Activated naive CD4-positive, alpha-beta T cell treated with anti-CD3 and anti-CD28 coated beads for 36 hours (primary cell): ENCODE measurements at places on chromosomes 6 and 20. TPM values are rescaled to one million over a fixed set of nuclear protein-coding genes. Genes with fewer than 3 reads are reported as not detected.

- DNase-seq: no peak
- no peaks in the 10 kb centered on the region for H3K36me3 ChIP-seq
- no peaks in the 10 kb centered on the region for H3K27me3 ChIP-seq
- H3K27ac ChIP-seq: no peak overlapping the region
- H3K4me1 ChIP-seq: no peaks in the 10 kb centered on the region
These were observed 214.1 kb downstream of the COL12A1 start for GRCh38 chr6:74991573-74992332.

- H3K27me3 ChIP-seq: no peaks in the 10 kb centered on the region
- no peak overlapping the region for H3K4me3 ChIP-seq
- no peak for DNase-seq
- no peak overlapping the region for H3K27ac ChIP-seq
- H3K36me3 ChIP-seq: peaks cover 5% of the 10 kb centered on the region
These were observed 657.6 kb downstream of the PRKN start for GRCh38 chr6:162069995-162070394.

ELOVL2 gene
- not detected for total RNA-seq

DNA sequence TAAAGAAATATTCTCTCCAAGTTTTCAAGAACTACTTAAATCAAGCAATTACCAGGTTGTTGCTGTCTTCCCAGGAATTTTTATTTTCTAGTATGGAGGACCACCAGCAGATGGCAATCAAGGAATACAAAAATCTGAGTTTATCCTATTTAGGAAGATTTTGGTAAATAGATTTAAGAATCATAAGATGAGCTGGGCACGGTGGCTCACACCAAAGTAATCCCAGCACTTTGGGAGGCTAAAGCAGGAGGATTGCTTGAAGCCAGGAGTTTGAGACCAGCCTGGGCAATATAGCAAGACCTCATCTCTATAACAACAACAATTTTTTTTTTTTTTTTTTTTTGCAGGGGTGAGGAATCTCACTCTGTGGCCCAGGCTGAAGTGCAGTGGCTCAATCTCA, 19.3 kb upstream of the SEC63 start:
- no peaks in the 10 kb centered on the region for H3K4me1 ChIP-seq
- no peaks in the 10 kb centered on the region for H3K36me3 ChIP-seq
- no peak for DNase-seq
- no peaks in the 10 kb centered on the region for H3K27me3 ChIP-seq

DNA sequence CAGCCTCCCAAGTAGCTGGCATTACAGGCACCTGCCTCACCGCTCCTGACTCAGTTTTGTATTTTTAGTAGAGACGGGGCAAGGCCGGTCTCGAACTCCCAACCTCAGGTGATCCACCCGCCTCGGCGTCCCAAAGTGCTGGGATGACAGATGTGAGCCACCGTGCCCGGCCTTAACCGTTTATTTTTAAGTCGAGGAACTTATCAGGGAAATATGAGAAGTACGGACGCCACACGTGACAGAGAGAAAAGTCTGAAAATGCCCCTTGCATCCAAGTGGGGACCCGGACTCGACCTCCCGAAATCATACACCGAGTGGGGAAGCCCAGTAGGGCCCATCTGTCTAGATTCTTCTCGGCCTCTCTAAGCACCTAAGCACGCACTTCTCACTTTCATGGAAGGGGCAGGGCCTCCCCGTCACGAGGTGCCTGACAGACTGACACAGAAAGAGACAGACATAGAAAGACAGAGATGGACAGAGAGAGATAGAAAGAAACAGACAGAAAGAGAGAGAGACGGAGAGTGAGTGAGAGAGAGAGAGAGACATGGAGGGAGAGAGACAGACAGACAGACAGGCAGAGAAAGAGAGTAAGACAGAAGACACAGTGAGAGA, 756.5 kb upstream of the DEFB115 start:
- H3K4me3 ChIP-seq: no peak overlapping the region
- H3K4me1 ChIP-seq: no peaks in the 10 kb centered on the region
- DNase-seq: no peak
- H3K27ac ChIP-seq: no peak overlapping the region
- no peaks in the 10 kb centered on the region for H3K36me3 ChIP-seq
- H3K27me3 ChIP-seq: no peaks in the 10 kb centered on the region

DNA sequence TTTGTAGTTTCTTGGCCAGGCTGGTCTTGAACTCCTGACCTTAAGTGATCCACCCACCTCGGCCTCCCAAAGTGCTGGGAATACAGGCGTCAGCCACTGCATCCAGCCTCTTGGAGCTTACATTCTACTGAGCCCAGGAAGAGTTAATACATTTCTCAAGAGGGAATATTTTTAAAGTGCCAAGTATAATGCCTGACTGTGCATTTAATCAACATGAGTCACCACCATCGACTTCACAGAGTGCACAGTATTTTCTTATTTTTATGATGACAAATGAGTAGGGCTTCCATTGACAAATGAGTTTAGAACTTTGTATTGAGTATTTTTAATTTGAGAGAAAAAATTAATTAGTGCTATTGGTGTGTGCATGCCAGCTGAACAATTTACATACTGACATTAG, 72.2 kb downstream of the SASH1 start:
- H3K4me1 ChIP-seq: no peaks in the 10 kb centered on the region
- peaks cover 6% of the 10 kb centered on the region for H3K27me3 ChIP-seq
- no peaks in the 10 kb centered on the region for H3K36me3 ChIP-seq
- no peak overlapping the region for H3K4me3 ChIP-seq
- no peak overlapping the region for H3K27ac ChIP-seq
- DNase-seq: no peak

GRCh38 chr20:62598761-62599194, 43.5 kb upstream of the SLCO4A1 start:
- peaks cover 19% of the 10 kb centered on the region for H3K4me1 ChIP-seq
- no peak overlapping the region for H3K4me3 ChIP-seq
- no peak overlapping the region for H3K27ac ChIP-seq
- H3K27me3 ChIP-seq: peaks cover 30% of the 10 kb centered on the region
- H3K36me3 ChIP-seq: no peaks in the 10 kb centered on the region
- no peak for DNase-seq

- H3K27me3 ChIP-seq: no peaks in the 10 kb centered on the region
- DNase-seq: no peak
- H3K27ac ChIP-seq: no peak overlapping the region
- H3K4me3 ChIP-seq: no peak overlapping the region
- H3K36me3 ChIP-seq: peaks cover 5% of the 10 kb centered on the region
These were observed 202.5 kb downstream of the ISM1 start for GRCh38 chr20:13423472-13424173.

- H3K4me1 ChIP-seq: peaks cover 71% of the 10 kb centered on the region
- H3K27ac ChIP-seq: peak overlapping the region; percentile 78
- peaks cover 58% of the 10 kb centered on the region for H3K36me3 ChIP-seq
- no peaks in the 10 kb centered on the region for H3K27me3 ChIP-seq
- no peak overlapping the region for H3K4me3 ChIP-seq
- DNase-seq: no peak
These were observed 7.0 kb downstream of the RBM39 start for GRCh38 chr20:35734777-35735649.

DNA sequence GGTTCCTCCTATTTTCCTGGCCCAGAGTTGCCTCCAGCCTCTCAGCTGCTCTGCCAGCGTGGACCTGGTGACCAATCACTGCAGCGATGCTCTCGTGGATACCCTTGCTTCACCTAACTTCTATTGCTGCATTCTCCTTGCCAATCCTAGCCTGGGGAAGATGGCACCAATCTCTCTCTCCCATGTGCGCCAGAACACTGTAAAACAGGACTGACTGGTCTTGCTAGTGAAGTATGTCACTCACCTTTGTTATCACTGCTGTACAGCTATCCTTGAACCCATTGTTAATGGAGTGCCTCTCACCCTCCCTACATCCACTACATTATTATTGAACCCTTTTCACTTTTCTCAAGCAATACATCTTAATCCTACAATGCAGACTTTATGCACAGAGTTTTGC, 80.1 kb downstream of the LYRM4 start:
- no peaks in the 10 kb centered on the region for H3K27me3 ChIP-seq
- peaks cover 9% of the 10 kb centered on the region for H3K36me3 ChIP-seq
- no peak for DNase-seq
- H3K4me3 ChIP-seq: no peak overlapping the region
- no peak overlapping the region for H3K27ac ChIP-seq

- peaks cover 5% of the 10 kb centered on the region for H3K4me1 ChIP-seq
- H3K27ac ChIP-seq: no peak overlapping the region
- H3K36me3 ChIP-seq: peaks cover 4% of the 10 kb centered on the region
- H3K4me3 ChIP-seq: no peak overlapping the region
- peak; percentile 81 for DNase-seq
- no peaks in the 10 kb centered on the region for H3K27me3 ChIP-seq
These were observed 48.4 kb downstream of the USP49 start for GRCh38 chr6:41846666-41847237.

DNA sequence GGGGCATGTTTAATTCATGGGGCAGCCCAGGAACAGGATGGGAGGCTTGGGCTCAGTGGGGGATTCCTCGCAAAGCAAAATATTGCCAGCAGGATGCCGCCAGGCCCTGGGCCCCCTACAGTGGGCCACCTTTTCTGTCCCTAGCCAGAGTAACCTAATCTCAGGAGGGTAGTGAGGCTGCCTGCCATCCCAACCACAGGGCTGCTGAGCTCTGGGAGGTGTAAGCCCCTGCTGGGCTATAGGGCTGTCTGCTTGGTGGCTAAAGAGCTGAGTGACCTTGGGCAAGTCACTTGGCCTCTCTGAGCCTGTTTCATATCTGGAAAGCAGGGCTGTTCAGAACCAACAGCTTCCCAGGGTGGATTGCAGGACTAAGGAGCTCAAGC, 35.7 kb upstream of the CDH22 start:
- H3K4me3 ChIP-seq: no peak overlapping the region
- H3K27ac ChIP-seq: no peak overlapping the region
- peaks cover 5% of the 10 kb centered on the region for H3K27me3 ChIP-seq

DNA sequence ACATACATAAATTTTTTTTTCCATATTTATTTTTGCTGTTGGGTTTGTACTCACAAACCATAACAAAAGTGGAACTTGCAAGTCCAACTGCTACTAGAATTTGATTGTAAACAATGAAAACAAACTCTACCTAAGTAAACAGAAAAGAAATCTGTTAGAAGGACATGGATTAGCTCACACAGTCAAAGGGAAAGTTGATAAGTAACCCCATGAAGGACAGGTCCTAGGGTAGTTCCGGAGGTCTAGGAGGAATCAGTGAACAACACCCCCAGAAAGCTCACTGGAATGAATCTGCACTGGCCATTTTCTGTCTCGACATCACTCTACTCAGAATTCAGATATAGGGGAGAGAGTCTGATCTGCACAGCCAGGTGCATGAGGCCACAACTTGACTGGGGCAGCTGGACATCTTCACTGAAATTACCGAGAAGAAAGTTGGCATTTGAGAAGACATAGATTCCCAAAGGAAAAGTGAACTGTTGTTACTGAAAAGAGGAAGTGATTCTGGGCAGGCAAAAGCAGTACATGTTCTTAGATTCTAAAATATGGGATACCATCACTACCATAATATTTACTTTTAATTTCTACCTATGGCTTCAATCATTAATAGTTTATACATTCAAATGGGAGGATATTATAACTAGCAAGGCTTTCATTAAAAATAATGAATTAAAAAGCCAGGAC, 76.4 kb downstream of the HMGN3 start:
- no peak for DNase-seq
- H3K4me1 ChIP-seq: no peaks in the 10 kb centered on the region
- H3K27me3 ChIP-seq: peaks cover 2% of the 10 kb centered on the region
- H3K27ac ChIP-seq: no peak overlapping the region
- H3K36me3 ChIP-seq: no peaks in the 10 kb centered on the region
- no peak overlapping the region for H3K4me3 ChIP-seq
